ENCODE measurements at places on chromosomes 13 and 19.

- DNase-seq, result peak; percentile 96
These were observed 1.3 kb downstream of the MAN2B1 start for GRCh38 chr19:12665281-12665573.

DNA sequence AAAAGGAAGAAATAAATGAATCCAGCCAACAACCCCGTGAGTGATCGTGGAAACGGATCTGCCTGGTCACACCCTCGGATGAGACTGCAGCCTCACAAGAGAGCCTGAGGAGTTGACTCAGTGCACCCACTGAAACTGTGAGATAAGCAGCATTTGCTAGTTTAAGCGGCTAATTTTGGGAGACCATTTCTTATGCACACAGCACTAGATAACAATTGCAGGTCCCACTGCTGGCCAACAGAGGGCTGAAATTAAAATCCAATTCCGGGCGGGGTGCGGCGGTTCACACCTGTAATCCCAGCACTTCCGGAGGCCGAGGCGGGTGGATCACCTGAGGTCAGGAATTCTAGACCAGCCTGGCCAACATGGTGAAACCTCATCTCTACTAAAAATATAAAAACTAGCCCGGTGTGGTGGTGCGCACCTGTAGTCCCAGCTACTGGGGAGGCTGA is 3.6 kb downstream of the UQCR11 start:
- peak; percentile 50 for DNase-seq

- no peak for DNase-seq
These were observed 70.8 kb upstream of the NFIC start for GRCh38 chr19:3295581-3295980.

DNA sequence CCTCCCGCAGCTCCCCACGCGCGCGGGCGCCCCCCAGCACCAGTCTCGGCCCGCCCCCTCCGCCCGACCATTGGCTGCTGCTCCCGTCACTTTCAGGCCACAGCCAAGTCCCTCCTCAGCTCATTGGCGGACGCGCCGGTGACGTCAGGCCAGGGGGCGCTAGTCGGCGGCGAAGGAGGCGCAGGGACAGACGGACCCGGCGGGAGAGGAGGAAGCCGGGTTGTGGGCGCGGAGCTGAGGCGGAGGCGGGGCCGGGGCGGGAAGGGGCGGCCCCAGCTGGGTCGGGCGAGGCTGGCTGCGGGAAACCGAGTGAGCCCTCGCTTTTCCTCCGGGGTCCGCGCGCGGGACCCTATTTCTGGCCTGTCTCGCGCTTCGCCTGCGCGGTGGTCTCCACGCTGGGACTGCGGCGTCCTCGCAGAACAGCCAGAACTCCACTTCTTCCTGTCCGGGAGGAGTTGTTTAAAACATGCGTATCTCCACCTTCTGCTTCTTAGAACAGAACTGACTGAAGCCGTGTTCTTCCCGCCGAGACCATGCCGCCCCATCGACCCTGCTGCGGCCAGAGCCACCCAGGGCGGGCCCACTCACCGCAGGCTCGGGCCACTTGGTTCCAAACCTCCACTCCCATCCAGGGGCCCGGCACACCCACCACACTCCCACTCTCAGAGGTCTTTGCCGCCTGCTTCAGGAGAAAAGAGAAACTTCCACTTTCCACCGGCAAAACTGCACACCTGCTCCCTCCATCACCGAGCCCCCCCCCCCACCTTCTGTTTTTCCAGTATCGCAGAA is 471 bp upstream of the TMTC4 start:
- DNase-seq, result peak; percentile 98

DNA sequence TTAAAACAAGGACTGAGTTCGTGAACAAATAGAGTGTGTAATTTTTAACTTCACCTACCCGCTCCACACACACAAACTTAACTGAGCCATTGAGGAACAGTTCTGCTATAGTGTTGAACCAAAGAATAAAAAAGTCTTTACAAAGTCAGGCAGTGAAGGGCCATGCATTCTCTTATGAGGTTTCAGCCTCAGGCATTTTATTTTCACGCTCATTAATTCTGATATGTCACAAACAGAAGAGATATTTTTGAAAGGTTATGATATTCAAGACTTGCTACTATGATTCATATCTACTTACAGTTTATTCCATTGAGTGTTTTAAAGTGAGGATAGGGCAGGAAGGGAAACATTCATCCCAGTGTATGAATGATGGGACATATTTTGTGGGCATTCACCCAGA is 282.2 kb downstream of the SLITRK5 start:
- DNase-seq, result no peak

- no peak for DNase-seq
These were observed 1.1 kb downstream of the ATP13A1 start for GRCh38 chr19:19662344-19662743.

- no peak for DNase-seq
These were observed 1.0 kb upstream of the PCDH8 start for GRCh38 chr13:52849291-52850071.

DNA sequence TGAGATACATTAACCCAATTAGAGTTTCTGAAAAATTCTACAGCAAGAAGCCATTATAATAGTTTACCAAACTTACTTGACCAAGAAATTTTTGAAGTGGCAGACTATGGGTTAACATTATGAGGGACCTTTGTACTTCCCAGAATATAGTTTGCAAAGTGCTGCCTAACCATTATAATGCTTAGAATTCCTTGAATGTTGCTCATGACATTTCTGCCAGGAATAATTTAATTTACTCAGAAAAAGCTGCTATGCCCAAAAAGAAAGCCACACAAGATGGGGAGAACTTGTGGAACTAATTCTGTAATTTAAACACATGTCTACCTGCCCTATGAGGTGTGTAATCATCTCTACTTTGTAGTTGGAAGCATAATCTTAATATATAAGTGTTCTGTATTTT is 58.1 kb upstream of the MYCBP2 start:
- no peak for DNase-seq

DNA sequence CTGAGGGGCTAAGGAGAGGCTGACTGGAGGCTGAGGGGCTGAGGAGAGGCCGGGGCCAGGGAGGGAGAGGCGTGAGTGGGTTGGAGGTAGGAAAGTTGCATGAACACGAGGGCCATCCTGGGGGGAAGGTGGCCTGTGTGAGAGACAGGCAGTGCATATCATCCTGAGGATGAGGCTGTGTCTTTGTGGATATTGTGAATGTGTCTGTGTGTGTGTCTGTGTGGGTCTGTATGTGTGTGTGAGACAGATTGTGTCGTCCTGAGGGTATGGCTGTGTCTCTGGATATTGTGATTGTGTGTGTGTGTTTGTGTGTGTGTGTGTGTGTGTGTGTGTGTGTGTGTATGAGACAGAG is 422 bp downstream of the ZNF71 start:
- no peak for DNase-seq

DNA sequence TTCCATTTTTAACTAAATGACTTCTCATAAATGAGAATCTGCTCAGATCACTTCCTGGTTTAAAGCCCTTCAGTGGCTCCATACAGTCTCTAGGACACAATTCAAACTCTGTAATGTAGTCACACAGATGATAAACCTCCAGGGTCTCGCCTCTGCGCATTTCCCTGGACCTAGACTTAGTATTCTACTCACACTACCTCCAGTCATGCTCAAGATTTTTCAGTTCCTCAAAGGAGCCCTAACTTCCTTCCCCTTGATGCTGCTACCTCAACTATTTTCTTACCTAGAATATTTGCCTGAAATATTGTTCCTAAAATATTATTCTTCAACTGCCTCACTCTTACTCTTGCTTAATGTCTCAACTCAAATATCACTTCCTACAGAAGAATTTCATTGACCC is 86.7 kb upstream of the TPP2 start:
- DNase-seq, result no peak

DNA sequence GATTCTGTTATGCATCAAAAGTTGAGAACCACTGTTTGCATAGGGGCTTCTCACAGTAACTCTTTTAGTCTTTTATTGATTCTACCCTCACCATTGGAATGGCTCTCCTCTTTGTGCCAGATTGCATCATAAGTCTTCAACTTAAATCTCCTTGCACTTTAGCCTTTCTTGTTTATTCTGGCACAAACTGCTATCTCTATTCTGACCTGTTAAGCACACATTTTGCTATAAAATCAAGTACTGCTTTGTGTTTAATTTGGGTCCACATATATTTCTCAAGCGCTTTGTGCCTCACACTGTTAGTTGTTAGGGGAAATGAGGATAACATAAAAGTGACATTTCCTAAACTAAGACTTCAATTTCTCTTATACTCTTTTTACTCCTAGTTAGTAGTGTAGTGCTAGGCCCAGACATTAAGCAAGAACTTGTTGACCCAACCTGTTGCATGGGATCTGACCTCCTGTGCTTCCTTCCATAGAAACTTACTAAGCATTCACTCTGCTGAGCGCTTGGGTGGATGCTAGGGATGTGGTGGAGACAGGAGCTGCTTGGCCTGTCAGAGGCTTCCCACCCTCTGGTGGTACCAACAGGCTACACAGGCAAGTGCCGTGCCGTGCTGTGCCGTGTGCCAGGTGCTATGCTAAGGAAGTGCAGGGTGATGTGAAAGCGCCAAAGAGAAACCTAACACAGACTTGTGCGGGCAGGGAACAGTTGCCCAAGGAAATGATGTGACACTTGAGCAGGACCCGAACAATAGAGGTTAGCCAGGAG is 1.2 kb downstream of the UTP14C start:
- DNase-seq, result no peak

- DNase-seq, result no peak
These were observed 86.4 kb downstream of the RGCC start for GRCh38 chr13:41543664-41544300.

GRCh38 chr19:13866463-13867046 is 10.4 kb upstream of the NANOS3 start:
- DNase-seq, result no peak

DNA sequence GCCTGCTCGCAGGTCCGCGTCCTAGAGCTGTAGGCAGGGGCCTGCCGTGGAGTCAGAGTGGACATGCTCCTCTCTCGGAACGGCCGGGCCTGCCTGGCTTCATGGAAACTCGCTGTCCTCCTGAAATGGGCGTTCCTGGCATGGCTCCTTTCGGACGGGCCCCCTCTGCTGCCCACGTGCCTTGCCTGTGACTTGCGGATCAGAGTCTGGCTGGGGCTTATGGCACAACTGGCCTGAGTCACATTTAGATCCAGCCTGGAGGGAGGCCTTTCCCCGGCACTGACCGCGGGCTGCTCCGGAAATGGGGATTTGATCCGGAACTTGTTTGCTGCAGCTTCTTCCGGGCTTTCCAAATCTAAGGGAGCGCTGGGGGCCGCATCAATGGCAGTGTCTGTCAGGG is 28.1 kb downstream of the THSD1 start:
- DNase-seq, result no peak

- DNase-seq, result no peak
These were observed 24.7 kb upstream of the MATK start for GRCh38 chr19:3810708-3811355.

GRCh38 chr13:44106266-44107152 is 226.8 kb downstream of the LACC1 start:
- no peak for DNase-seq

DNA sequence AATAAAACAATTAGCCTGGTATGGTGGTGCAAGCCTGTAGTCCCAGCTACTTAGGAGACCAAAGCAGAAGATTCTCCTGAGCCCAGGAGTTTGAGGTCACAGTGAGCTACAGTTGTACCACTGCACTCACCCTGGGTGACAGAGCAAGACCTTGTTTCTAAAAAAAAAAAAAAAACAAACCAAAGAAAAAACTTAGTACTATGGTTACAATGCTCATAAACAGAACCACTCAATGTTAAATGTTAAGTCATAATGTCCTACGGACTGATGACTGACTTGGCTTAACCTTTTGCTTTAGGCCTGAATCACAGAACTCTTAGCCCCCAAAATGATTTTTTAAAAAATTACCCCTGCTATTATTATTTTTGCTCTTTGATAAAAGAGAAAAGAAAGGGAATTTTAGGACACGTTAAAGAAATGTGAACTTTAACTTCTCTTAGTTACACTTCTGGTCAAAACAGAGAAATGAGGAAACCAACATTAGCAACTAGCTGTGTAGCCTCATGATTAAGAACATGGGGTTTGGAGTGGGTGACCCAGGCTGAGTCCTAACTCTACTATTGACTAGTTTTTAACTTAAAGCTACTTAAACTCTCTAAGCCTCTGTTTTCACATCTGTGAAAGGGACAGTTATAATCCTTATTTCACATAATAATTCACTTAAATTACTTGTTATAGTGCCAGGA is 13.7 kb upstream of the ELF1 start:
- DNase-seq, result peak; percentile 69

DNA sequence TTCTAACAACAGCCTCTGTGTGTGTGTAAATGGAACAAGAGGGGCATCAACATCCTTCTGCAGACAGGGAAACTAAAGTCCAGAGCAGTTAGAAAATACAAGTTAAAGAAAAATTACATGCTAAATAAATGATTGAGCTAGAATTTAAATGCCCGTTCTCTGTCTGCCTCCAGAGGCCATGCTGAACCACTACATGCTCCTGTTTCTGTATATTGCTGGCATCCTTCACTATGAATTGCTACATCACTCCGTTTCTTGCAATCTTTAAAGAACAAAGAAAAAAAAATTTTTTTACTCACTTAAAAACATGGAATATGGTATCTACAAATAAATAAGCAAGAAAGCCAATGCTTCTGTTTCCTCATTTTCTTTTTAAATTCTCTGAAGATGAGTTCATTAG is 47.9 kb downstream of the DCT start:
- no peak for DNase-seq

DNA sequence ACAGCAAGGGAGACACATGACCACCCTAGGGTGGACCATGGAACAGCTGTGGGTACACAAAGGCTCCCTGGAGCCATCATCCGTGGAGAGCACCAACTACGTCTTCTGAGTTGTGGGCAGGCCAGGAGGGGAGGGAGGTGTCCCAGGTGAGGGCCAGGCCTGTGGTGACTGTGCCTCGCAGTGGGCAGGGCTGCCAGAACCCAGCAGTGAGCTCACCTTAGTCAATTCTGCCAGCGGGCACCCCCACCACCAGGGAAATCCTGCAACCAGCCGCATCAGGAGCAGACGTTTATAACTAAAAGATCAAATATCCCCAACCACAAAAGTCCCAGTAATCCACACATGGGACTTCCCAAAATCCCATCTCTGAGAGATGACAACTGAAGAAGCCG is 19.6 kb downstream of the ELL start:
- no peak for DNase-seq

DNA sequence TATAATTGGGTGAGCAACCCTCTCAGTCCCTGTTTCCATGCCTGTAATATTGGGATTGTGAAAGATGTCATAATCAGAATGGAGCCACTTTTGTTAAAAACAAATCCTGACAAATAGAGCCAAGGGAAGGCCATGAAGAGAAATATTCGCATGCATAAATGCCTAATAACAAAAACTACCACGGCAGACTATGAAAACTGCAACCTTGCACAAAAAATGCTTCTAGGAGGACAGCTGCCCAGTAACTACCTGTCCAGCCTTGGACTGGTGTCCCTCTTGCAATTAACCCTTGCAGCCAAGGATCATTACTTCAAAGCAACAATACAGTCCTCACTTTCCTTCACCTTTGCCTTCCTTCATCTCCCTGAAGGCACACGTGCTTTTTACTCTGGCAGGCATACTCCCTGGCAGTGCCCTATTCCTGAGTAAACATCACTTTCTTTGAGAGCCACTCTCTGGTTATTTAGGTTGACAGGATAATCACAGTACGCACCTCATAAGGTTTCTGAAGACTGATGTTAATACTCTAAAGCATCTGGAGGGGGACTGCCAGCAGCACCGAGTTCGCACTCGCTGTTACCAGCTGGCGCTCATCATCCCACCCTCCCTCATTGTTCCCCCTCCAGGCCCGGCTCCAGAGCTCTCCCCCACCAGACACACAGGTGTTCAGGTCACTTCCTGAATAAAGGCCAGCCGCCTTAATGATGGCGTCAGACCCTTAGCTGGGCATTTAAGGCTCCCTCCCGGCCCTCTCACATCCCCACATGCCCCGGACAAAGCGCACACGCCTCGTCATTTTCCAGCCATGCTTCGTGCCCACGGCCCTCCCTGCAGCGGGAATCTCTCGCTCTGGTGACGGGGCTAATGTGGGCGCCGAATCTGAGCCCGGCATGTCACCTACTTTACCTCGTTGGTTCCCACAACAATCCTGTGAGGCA is 57.3 kb downstream of the CDADC1 start:
- no peak for DNase-seq

Data from inflammatory macrophage treated with lipopolysaccharide for 4 hours (primary cell).